ENCODE measurements at places on chromosomes 7 and 10.

- DNase-seq: no peak
Observed at GRCh38 chr10:132183046-132183445, 3.7 kb upstream of the DPYSL4 start.

- DNase-seq: no peak
Observed at GRCh38 chr7:78345293-78345911, 546.8 kb downstream of the PHTF2 start.

DNA sequence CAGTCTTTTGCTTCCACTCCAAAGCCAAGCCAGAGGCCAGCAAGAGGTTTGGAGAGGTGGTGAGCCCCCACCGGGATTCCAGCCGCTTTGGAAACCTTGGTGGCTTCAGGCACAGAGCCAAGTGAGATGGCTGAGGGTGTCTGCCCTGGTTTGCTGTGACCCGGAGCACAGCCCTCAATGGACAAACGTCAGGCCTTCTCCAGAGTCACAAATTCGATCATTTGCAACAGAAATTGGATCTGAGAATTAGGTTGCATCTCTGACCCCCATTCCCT, 885 bp upstream of the NKX1-2 start:
- no peak for DNase-seq

GRCh38 chr7:18552943-18553604, 57.5 kb downstream of the HDAC9 start:
- no peak for DNase-seq

- DNase-seq: peak; percentile 80
Observed at GRCh38 chr7:7099584-7100014, 82.7 kb upstream of the C1GALT1 start.

DNA sequence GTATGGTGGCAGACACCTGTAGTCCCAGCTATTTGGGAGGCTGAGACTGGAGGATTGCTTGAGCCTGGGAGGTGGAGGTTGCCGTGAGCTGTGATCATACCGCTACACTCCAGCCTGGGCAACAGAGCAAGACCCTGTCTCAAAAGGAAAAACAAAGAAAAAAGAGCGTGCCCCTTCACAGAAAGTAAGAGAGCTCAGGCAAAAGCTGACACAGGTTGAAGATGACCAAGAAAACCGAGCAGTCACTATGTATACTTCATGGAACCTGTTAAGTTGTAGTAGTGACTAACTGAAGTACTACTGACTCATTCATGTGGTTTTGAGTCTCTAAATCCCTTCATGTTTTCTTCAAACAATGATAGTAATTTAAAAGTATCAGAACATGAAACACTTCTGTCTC, 1.2 kb upstream of the PRRT4 start:
- no peak for DNase-seq

DNA sequence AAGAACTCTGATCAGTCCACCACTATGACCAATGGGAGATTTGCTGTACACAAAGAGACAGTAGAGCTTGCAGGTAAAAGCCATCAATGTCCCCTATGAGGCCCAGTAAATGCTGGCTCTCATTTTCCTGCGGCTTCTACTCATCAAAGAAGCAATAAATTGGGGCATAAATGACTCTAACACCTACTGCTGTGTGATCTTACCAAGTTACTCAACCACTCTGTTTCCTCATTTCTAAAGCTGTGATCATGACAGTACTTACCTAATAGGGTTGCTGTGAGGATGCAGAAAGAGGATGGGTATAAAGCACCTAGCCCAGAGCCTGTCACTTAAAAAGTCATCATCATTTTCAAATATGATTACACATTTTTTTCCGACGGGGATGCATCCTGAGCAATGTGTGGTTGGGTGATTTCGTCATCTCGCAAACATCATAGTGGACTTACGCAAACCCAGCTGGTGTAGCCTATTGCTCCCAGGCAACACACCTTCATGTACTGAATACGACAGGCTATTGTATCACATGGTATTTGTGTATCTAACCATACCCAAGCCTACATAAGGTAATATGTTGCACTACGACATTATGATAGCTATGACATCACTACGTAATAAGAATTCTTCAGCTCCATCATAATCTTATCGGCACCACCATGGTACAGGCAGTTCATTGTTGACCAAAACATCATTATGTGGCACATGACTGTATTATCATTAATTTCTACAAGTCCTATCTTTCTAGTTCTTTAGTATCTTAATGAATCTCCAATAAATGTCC, 7.1 kb upstream of the MGMT start:
- DNase-seq: no peak

- no peak for DNase-seq
Observed at GRCh38 chr7:105877736-105878135, 1.3 kb upstream of the ATXN7L1 start.

DNA sequence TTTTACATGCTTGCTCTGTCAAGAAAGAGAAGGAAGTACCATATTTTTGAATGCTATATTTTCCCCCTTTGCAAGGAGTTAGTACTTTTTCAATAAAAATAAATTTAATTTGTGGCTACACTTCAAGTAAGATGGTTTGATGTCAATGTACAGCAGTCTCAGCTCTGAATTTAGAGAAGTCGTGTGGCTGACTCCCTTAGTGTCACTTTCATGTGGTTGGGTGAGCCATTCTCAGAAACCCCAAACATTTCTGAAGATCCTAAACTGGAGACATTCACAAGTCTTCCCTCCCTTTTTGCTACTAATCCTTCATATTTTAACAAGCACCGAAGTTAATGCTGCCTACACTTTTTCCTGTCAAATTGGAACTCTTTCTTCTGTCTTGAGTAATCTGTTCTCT, 244.4 kb downstream of the DYNC1I1 start:
- DNase-seq: no peak

GRCh38 chr7:132065193-132065988, 509.0 kb upstream of the PODXL start:
- no peak for DNase-seq

GRCh38 chr10:42367532-42368230, 270.7 kb downstream of the ZNF33B start:
- DNase-seq: no peak

DNA sequence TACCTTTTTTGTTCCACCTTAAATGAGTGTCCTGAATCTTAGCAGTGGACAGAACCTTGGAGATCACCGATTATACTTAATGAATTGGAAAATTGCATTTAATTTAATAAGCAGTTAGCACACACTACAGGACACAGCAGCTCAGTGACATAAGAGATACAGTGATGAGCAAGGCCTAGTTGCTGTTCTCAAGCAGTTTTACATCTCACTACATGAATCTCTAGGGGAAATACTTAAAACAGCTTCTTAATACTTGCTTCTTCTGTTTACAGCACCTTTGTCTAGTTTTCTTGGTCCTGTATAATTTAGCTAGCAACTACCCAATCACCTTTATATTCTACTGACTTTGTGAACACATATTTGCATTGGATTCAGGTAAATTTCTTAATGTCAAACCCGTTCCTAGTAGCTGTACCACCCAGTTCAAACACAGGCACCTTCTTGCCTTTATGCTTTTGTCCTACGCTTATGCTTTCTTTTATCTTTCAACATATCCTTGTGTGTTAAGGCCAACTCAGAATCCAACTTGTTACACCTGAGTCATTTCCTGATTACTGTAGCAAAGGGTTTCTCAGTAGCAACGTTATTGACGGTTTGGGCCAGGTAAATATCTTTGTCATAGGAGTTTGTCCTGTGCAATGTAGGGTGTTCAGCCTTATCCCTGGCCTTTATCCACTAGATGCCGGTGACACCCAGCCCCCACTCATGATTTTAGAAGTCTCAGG, 1.8 kb downstream of the STAM start:
- DNase-seq: no peak

- no peak for DNase-seq
Observed at GRCh38 chr7:117036053-117036669, 82.9 kb downstream of the ST7 start.

DNA sequence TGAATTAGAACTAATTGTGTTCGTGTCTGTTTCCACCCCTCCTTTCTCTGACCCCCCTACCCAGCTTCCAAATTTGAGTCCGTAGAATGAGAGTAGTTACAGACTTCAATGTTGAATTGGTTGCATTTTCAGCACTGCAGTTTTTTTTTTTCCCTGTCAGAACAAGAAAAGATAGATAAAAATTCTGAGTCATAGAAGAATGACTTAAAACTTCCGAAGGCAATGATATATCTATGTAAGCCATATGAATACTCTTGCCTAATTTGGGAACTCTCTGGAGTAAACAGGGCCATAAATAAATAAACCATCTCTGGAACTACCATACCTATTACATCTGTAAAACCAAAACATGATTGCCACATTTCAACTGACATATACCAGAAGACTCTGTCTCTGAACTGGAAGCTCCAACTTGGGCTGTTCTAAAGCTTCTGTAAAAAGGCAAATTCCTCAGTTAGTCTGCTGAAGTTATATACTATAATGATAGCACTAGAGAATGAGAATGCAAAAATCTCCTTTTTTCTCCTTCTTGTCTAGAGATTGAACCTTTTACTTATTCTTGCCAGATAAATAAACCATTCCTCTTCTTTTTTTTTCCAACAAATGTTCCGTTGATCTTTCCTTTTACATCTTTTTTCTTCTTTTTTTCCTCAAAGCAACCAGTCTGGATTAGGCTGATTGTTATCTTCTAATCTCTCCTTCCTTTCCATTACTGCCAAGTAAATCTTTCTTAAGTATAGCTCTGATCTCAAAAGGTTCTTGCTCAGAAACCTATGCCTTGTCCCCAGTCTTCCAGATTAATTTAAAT, 23.5 kb downstream of the VCL start:
- DNase-seq: no peak

DNA sequence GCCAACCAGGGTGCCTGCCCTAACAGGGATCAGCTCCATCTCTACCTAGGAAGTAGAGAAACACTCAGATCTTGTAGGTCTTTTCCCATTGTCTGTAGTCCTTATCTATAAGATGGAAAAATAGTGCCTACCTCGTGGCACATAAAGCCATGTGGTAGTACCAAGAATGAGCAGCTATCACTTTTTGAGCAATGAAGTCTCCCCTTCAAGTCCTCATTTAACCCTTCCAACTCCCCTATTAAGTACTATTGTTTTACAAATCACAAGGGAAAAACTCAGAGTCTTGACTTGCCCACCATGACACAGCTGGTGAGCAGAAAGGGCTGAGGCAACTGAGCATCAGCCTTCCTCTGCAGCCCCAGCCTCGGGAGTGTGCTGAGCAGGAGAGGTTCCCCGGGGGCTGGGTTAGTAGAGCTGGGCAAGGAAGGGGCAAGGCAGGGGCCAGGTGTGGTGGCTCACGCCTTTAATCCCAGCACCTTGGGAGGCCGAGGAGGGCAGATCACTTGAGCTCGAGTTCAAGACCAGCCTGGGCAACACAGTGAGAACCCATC, 3.3 kb downstream of the FRAT2 start:
- no peak for DNase-seq

- no peak for DNase-seq
Observed at GRCh38 chr10:113049881-113050280, 99.8 kb downstream of the TCF7L2 start.

- DNase-seq: no peak
Observed at GRCh38 chr10:6008497-6009142, 31.3 kb upstream of the IL15RA start.

GRCh38 chr7:158123214-158123613, 464.4 kb downstream of the PTPRN2 start:
- no peak for DNase-seq

GRCh38 chr10:106392778-106393177, 771.7 kb downstream of the SORCS1 start:
- no peak for DNase-seq

GRCh38 chr7:108611268-108611667, 41.6 kb downstream of the DNAJB9 start:
- no peak for DNase-seq

DNA sequence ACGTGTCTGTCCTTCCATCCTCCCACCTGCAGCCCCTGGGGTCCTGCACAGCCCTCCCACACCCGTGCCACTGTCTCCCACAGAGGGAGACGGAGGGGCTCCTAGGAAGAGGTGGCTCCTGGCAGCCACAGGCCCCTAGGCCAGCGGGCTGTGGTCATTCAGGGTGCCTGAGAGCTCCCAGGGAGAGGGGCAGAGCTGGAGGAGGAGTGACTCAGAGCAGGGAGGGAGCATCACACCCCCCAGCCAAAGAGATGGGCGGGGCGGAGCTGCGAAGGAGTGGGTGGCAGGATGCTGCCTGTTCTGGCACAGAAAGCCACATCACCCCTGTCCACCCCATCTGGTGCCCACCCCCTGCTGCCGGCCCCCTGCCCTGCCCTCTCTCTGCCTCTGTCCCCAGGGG, 50.5 kb downstream of the STK32C start:
- no peak for DNase-seq

DNA sequence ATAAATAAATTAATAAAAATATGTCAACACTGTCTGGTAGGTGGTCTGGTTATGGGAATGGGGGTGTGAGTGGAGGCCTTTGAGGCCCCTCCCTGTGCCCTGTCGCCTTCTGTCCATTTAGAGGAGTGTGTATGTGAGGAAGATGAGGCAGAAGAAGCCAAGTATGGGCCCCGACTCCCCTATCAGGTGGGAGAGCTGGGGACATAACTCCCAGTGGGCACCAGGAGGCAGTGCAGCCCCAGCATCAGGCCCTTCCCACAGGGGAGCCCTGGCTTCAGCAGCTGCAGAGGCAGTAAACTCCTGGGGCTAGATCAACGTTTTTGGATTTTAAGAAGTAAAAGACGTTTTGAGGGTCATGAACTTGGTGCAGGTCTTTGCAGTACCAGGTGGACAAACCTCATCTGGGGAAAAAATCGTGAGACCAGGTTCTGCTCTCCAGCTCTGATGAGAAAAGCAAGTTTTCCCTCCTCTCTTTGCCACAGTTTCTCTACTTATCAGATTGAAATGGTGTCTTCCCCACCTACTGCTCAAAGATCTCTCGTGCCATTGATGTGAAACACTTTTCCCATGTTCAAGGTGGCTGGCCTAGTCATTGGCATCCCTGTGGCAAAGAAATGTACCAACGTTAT, 167.8 kb upstream of the EEPD1 start:
- peak; percentile 83 for DNase-seq

DNA sequence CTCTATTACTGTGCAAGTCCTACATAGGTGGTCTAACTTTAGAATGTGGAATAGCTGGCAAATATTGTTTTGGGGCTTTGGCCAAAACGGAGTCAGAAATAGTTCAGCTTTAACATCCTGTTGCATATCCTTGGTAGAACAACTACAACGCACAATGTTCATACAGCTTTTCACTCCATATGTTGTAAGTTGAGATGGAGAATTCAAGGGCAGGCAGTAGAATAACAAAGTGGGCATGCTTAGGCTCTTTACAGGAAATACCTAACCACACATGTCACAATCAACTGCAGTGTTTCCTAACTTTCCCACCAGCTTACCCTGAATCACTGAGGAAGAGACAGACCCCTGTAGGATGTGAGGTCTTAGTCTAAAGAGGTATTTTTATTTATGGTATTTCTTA, 122.3 kb downstream of the PPP1R3A start:
- no peak for DNase-seq

GRCh38 chr7:94584113-94584512, 71.8 kb downstream of the SGCE start:
- no peak for DNase-seq

Data from ecto neural progenitor cell (in vitro differentiated cells).